ENCODE measurements at places on chromosomes 2 and 18.

DNA sequence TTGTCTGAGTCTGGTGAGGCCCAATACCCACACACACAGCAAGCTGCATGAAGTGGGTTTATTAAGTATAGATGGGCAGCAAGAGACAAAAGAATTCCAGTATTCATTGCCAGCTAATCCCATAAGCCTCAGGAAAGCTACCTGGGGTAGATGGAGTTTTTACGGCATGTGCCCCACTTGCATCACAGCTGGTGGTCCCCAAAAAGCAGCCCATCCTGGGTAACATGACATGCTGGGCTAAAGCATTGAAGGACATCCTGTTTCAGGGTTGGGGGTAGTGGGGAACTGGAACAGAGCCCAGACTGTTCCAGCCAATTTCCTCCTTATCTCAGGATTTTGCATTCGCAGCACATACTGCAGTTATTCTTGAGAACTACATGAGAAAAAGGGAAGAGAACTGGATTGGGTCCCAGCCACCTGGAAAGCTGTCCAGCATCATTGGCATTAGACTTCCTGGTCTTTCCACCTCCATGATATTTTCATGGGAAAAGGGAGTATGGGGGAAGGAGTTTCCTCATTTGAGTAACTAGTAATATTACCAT, 240.1 kb upstream of the MMADHC start:
- DNase-seq, result no peak

- DNase-seq, result no peak
Observed at GRCh38 chr18:4406856-4407255, 48.3 kb downstream of the DLGAP1 start.

- DNase-seq, result no peak
Observed at GRCh38 chr2:199223791-199224190, 233.9 kb downstream of the SATB2 start.

DNA sequence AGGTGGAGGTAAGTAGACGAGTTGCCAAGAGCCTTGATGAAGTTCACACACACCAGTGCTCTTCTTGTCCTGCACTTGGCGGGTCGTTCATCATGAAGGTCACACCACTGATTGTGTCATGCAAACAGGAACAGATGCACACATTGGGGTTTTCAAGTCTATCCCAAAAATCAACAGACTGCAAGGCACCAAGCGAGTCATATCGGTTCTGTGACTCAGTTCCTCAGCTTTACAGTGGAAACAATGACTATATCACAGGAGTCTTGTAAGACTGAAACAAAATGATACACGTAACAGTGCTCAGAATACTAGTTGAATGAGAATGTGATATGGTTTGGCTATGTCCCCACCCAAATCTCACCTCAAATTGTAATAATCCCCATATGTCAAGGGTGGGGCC, 526.9 kb upstream of the ID2 start:
- DNase-seq, result no peak

DNA sequence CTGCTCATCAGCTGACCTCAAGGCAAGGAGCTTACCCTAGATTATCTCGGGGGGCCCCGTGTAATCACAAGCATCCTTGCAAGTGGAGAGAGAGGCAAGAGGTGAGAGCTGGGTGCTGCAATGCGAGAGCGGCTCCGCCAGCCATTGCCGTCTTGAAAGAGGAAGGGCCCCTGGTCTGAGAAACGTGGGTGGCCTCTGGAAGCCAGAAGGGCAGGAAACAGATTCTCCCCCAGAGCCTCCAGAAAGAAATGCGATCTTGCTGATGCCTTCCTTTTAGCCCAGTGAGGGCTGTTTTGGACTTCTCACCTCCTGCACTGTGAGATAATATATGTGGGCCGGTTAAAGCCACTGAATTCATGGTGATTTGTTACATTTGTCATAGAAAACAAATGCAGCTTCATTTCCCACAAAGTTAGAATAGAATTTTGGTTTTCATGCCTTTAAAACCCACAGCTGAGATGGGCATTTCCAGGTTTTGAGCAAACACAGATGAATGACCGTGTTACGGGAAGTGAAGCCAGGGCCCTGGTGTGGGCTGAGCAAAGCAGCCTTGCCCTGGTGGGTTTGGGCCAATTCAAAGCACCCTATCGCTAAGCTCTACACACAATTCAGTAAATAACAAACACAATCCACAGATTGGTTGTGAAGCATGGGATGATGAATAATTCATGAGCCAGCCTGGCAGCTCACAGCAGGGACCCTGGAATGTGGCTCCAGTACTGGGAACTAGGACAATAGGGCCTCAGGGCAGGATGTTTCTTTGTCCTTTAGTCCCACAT, 319.9 kb upstream of the HS6ST1 start:
- DNase-seq, result peak; percentile 47

DNA sequence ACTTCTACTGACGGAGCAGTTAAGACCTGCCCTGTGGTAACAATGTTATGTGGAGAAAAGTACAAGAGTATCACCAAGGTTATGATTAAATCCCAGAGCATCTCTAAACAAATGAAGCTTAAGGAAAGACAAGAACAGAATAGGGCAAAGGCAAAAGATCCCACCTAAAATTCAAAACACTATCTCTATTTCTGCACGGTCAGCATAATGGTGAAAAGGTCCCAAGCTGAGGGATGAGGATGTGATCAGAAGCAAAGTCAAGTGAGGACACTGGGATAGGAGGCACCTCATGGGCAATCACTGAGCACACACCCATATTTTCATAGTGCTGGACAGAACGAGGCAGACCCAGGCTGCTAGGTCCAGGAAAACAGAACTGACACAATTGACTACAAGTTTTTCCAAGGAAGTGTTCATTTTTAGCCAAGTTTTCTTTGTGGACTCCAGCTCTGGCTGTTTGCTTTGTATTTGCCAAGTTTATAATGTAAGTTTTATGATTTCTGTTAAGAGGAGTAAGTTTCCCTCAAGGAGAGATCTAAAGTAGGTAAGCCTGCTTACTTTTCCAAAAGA, 77.8 kb downstream of the NCKAP5 start:
- no peak for DNase-seq

GRCh38 chr18:56284319-56284718, 354.1 kb downstream of the TXNL1 start:
- no peak for DNase-seq

DNA sequence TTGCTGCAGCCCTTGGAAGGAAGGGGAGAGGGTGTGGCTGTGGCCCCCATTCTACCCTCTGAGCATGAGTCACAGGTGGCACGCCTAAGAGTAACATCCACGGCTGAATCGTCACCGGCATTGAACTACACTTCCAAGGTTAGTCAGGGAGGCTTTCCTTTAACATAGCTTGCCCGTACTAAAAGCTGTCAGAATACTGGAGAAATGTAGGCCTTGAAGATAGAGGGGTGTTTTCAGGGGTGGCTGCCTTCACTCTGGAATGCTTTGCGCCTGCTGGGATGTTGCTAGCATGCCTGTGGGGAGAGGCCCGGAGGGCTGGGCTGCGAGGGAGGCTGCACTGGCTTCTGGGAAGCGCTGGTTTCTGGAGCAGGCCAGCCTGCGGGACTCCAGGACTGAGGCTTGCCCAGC, 333.7 kb downstream of the AGAP1 start:
- no peak for DNase-seq

DNA sequence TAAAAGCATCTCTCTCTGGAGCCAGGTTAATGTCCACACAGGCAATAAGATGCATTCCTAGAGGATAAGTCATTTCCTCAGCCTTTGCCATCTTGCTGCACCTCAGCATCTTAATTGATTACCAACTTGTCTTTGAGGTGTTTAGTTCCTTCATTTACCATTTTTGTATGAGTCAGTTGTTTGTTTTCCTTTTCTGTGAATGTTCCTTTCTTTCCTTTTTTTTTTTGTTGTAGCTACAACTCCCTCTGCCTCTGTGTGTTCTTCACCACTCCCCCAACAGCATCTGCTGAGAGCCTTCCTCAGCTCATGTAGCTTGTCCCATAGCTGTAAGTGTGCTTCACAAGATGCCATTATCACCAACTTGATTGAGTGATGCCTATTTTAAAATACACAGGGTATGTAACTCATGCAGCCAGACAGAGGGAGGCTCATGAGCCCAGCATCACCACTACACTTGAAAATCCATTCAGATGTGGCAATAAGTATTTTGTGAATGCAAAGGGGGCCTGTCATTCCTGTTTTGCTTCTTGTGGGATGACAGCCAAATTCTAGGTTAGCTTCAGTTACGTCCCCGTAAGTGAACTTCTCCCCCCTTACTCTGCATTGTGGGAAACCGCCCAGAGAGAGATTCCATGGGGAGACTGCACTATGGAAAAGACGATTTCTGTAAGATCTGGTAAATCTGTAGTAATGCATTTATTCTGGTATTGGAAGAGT, 315.9 kb upstream of the ZEB2 start:
- no peak for DNase-seq

DNA sequence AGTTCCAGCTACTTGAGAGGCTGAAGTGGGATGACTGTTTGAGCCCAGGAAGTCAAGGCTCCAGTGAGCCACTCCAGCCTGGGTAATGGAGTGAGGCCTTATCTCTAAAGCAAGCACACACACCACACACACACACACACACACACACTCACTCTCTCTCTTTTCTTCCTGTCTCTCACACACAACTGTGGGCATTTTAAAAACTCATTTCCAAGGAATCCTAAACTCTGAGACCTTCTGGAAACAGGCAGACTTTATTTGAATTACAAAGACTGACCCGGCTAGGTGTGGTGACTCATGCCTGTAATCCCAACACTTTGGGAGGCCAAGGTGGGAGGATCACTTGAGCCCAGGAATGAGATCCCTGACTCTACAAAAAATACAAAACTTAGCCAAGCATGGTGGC, 21.3 kb downstream of the WDSUB1 start:
- no peak for DNase-seq

DNA sequence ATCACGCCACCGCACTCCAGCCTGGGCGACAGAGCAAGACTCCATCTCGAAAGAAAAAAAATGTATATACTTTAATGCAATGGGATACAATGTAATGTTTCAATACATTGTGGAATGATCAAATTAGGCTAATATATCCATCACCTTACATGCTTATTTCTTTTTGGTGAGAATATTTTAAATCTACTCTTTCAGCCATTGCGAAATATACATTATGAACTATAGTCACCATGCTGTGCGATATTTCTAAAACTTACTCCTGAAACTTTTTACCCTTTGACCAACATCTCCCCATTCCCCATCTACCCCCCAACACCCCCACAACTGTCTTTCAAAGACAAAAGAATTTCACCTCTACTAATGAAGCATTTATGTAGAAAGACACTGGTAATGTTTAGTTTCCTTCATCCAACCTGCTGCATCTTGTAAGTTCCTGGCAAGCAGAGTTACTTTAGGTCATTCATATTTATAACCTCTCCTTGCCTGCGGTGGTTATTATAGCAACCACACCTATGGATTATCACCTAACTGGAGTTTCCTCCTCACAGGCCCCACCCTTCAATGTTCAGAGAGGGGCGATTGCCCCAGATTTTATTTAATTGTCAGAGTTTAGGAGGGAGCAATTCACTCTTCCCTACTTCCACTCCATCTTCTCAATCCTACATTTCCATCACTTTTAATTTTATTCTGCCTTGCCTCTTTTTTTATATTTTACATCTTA, 1.2 kb upstream of the ME2 start:
- DNase-seq, result no peak

- no peak for DNase-seq
Observed at GRCh38 chr2:240184656-240185055, 44.2 kb upstream of the OTOS start.

DNA sequence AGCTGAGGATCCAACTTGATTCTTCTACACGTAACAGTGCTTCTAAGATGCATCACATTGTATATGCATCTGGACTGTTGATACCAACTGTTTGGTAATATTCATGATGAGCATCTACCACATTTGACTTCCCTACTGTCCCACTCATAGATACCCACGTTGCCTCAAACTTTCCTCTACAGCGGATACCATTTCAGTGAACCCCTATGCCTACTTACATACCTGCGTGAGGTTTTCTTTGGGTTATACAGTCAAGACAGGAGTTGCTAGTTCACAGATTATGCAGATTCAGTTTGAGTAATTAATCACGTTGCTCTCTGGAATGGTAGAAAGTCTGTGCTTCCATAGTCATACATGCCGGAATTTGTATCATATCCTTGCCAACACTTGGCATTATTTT, 40.0 kb downstream of the EPC2 start:
- DNase-seq, result no peak

GRCh38 chr2:199982126-199982843, 26.9 kb downstream of the MAIP1 start:
- DNase-seq, result no peak

DNA sequence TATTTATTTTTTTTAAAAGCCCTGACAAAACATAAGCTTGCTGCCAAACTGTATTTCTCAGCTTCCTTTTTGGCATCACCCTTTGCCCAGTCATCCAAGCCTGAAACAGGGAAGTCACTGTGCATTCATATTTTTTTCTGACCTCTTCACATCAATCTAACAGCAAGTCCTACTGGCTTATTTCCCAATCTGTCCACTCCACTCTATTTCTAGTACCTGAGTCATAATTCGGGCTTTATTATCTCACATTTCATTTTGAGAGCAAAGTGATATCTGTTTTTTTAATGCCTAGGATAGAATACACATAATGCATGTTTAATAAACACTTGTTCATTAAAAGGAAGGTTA, 5.1 kb downstream of the HNMT start:
- DNase-seq, result no peak

- DNase-seq, result no peak
Observed at GRCh38 chr18:75071484-75071785, 137.5 kb downstream of the PTGR3 start.

DNA sequence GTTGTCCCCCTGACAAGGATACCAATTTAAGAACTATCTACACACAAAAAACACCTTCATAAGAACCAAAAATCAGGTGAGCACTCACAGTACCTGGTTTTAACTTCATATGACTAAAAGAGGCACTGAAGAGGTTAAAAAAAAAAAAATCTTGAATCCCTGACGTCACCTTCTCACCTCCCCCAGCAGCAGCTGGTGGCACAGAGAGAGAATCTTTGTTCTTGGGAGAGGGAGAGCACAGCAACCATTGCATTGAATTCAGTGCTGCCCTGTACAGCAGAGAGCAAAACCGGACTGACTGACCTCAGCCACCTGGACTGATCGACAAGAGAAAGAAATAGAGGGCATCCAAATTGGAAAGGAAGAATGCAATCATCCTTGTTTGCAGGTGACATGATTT, 566.0 kb downstream of the TMX3 start:
- DNase-seq, result no peak

DNA sequence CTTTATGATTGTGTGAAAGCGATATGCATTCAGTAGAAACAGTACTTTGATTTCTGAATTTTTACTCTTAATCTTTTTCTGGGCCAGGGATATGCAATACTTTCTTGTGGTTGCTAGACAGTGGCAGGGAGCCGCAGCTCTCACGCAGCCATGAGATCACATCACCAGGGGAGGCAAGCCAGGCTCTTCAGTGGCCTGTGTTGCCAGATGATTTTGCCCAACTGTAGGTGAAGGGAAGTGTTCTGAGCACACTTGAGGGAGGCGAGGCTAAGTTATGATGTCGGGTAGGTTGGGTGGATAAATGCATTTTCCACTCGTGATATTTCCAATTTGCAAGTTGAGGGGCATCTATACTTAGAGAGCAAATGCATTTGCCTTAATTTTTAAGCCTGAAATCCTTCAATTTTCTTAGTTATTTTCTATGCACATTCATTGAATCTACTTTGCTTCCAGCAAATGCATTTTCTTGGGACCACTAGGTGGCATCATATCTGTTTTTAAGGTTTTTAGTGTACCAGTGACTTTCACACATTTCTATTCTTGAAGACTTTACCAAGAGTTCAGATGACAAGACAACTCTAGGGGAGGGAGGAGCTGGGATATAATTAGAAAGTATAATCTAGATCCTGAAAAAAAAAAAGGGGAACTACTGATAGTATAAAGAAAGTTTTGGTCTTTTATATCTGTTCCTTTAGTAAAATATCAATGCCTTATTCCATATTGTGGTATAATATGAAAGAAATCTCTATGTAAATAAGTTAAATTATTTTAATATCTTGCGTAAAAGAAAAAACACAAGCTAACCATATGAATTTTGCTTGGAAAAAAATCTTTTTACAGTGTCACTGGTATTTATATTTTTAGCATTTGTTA, 643.3 kb downstream of the SOCS6 start:
- DNase-seq, result no peak
